T-helper 17 cell (primary cell): ENCODE measurements at places on chromosomes 3 and 15.

DNA sequence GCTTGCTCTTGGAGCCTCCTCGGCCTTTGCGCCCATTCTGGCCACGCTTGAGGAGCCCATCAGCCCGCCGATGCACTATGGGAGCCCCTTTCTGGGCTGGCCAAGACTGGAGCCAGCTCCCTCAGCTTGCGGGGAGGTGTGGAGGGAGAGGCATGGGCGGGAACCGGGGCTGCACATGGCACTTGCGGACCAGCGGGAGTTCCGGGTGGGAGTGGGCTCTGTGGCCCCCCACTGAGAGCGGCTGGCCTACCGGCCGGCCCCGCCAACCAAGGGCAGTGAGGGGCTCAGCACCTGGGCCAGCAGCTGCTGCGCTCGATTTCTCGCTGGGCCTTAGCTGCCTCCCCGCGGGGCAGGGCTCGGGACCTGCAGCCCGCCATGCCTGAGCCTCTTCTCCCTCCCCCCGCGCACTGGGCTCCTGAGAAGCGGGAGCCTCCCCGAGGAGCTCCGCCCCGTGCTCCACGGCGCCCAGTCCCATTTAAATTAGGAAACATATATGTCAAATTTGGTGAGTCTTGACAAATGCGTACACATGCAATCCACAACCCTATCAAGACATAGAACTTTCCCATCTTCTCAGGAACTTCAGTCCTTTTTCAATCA lies 97.6 kb upstream of the CNTN3 start:
- no peak for DNase-seq

GRCh38 chr3:177626045-177626444 lies 428.8 kb upstream of the TBL1XR1 start:
- no peak for DNase-seq

GRCh38 chr15:74380361-74381189 lies 13.1 kb upstream of the CYP11A1 start:
- DNase-seq: no peak

DNA sequence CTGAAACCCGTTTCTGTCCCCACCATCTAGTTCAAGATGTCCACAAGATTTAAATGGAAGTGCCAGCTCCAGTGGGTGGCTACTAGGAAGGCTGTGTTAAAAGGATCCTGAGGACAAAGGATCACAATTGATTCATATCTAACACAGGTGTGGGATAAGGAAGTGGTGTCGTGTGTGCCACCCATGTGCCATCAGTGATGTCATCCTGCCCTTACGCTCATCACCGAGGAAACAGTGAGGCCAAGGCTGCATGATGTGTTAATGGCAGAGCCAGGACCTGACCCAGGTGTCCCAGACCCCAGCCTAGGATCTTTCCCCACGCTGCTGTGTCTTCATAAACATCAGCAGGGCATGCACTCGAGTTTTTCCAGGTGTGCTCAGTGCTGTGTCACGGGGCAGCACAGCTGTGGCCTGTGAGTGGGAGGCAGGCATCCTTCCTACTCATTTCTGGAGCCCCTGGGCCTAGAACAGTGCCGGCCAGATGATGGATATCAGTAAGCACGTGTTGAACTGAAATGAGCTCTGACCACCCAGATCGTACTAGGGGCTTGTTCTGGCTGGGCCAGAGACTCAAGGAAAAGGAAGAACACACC lies 10.6 kb upstream of the TGM5 start:
- DNase-seq: no peak

GRCh38 chr3:32257641-32258438 lies 19.4 kb downstream of the CMTM8 start:
- DNase-seq: no peak

DNA sequence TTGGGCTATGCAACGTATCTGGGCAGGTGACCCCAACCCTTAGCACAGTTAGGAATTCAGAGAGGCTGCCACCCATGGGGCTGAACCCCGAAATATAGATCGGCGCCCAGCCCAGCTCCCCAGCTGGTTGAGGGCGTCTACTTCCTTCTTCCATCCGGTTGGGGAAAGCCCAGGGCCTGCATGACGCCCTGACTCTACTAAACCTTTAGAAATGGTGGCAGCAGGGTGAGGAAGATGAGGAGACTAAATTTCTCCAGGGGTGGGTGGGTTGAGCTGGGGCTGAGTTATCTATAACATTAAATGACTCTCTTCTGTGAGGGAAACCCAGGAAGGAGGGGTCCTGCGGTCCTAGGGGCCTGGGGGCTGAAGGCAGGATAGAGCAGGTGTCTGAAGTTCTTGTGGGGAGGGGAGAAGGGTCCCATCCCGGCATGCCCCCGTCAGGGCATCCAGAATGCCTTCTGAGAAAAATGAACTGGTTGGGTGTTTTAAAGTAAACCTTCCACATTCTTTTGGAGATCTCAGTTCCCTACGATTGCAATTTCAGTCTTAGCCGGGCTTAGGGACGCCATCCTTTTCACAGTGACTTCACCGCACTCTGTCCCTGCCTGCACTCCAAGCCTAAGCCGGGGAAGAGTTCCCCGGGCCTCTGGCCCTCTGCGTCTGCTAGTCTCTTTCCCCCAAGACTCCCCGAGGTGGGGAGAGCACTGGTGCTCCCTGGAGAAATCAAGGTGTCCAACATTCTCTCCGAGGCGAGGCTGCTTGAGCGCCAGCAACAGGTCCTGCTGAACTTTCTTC lies 28.5 kb downstream of the NR2F2 start:
- DNase-seq: no peak

- no peak for DNase-seq
These were observed 17.3 kb upstream of the AEN start for GRCh38 chr15:88603885-88604284.
